Small intestine (tissue), 16 donors: ENCODE measurements at places on chromosomes 3 and 15. TPM values are rescaled to one million over a fixed set of nuclear protein-coding genes. Genes with fewer than 3 reads are reported as not detected.

ASB14 gene
- not detected for polyA plus RNA-seq

ECE2 gene
- not detected for polyA plus RNA-seq

MAP1A gene
- polyA plus RNA-seq = 4.2 TPM

USP4 gene
- polyA plus RNA-seq = 24.8 TPM
